ENCODE measurements at places on chromosomes 3 and 15.

- DNase-seq: no peak
Observed at GRCh38 chr3:59717679-59718205, 667.9 kb upstream of the CFAP20DC start.

GRCh38 chr15:45555934-45556608 is 31.1 kb upstream of the BLOC1S6 start:
- no peak for DNase-seq

DNA sequence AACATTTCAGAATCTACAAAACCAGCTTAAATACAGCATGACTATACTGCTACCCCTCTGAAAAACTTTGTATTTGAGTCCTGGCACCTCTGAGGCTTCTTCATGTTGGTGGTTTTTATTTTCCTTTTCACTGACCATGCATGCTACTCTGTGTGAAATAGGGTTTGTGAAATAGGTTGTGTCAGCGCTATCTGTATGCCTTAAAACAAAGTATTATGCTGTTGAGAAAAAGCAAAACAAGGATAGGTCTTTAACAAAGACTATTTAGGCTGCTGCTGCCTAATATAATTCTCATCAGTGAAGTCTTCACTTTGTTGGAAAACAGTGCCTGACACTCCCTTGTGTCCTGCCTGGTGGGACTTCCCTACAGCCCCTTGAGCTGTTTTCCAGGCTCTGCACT is 28.7 kb upstream of the TRAK1 start:
- DNase-seq: no peak

DNA sequence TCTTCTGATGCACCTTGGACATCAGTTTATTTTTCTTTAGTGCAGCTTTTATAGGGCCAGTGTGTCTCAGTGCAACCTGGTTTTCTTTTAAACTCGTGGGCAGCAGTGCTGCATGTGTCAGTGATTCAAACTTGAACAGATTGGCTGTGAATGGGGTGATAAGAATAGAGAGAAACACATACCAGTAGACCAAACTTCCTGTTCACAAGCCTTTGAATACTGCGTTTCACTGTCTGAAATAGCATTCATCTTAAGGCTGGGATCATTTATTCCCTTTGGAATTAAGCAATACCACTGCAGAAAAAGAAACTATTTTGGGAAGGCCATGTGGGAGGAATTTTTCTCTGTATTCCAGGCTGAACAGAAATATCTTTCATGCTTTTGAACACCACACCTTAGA is 51.7 kb downstream of the PHLDB2 start:
- DNase-seq: no peak

GRCh38 chr3:15941958-15942357 is 144.2 kb upstream of the ANKRD28 start:
- DNase-seq: no peak

GRCh38 chr3:173173652-173174051 is 32.6 kb upstream of the SPATA16 start:
- DNase-seq: no peak

GRCh38 chr15:69088300-69088965 is 72.0 kb upstream of the GLCE start:
- no peak for DNase-seq

DNA sequence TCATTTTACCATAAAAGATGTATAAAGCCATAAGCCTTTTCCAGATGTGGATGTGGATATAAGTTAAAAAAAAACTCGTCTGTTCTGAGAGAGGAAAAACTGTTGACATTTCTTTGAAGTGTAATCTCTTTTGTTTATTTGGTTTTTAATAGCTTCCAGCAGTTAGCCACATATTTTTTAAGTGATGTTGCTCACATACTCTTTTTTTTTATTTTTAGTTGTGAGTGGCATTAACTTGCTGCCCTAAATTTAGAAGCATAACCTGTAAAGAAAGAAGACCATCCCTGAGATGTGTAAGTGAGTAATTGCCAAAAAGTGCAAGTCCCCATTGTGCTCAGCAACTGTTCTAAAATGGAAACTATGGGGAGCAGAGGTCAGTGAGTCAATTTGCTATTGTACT is 415.9 kb upstream of the MDFIC2 start:
- DNase-seq: no peak

- DNase-seq: no peak
Observed at GRCh38 chr3:74435631-74436030, 178.8 kb downstream of the CNTN3 start.

DNA sequence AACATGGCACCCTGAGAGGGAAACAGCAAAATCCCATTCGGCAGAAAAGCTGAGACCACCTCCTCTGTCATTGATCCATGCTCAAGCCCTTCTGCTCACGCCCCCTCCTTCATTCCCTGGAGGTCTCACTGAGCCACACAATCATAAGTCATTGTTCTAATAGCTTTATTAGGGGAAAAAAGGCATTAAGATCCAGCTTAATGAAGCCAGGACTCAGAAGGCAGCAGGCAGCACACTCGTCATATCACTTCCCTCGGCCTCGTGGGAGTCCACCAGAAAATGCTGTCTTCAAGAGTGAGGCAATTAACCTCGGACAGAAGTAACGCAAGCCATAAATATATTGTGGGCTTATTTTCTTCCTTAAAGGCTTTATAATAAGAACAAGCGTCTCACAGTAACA is 153.9 kb upstream of the PPP2R3A start:
- no peak for DNase-seq

- DNase-seq: no peak
Observed at GRCh38 chr3:186099178-186099577, 9.7 kb downstream of the ETV5 start.

GRCh38 chr3:33167716-33168336 is 50.8 kb downstream of the SUSD5 start:
- DNase-seq: no peak

DNA sequence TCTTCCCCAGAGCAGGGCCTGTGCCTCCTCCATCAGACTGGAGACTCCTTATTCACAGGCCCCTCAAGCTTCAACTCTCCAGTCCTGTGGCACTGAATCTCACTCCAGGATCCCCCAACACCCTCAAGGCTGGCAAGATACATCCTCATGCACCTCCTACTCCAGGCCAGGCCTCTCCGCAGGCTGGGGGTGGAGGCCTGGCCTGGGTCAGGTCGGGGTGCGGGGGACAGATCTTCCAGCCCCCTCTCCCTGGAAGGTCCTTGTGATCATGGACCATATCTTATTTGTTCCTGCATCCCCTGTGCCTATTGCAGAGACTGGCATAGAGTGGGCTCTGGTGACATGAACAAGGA is 147.3 kb downstream of the SMAD6 start:
- DNase-seq: no peak

- DNase-seq: no peak
Observed at GRCh38 chr3:30188713-30189112, 417.7 kb upstream of the TGFBR2 start.

DNA sequence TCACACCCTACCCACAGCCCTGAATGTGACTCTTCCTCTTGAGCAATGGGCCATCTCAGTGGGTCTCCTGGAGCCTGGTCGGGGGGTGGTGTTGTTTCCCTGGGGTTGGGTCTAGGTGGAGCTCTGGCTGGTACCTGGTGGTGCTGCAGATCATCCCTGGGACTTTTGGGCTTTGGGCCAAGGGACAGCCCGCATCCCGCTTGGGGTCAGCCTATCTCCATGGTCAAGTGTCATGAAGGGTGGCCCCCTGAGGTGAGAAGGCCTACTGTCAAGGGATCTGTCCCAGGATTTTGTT is 202.0 kb downstream of the UBE3A start:
- no peak for DNase-seq

- no peak for DNase-seq
Observed at GRCh38 chr15:62816342-62817069, 226.0 kb upstream of the TPM1 start.

DNA sequence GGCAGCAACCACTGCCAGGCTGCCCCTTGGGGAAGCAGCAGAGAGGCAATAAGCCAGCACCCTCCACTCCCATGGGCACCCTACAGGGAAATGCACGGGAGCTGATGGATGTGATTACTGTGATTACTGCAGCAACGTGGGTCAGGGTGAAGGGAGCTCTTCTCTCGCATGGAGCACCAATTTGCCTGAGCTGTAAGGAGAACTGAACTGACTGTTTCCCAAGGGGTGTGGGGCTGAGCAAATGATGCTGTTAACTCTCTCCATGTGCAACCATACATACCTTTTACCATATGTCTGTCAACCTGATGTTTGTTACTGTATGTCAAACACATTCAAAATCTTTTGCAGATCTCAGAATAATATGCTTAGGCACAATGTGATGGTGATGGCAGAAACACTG is 680.6 kb downstream of the SQOR start:
- no peak for DNase-seq

DNA sequence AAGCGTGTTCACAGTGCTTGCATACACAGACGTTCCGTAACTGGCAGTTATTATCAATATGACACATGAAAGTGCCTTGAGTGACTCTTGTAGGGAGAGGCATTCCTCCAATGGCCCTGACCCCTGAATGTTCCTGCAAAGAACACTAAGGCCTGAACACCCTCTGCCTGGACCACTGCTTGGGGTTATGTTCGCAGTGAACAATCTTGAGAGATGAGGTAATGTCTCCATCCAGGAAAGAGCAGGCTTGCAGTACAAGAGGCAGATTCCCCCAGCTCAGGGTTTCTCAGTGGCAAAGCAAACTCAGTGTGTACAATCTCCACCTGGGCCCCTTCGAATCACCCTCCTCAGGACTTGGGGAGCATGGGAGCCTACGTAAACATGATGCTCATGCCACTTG is 324.6 kb downstream of the MAGI1 start:
- DNase-seq: no peak

DNA sequence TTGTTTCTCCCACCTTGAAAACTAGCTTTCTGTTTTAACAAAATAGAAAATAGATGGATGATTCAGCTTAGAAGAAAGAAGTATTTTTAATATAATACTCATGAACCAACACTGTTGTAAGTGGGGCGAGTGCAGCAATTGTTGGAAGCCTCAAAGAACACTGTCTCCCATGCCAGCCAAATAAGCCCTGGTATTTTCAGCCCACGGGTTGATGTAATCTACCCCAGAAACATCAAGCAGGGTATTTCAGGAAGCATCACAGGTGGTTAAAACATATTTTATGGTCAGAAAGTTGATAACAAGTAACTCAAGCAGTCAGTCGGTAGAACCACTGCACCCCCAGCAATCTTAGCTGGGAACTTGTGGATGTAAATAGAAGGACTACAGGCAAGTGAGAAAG is 115.9 kb downstream of the SV2B start:
- no peak for DNase-seq

GRCh38 chr3:45890405-45890804 is 4.1 kb downstream of the CCR9 start:
- no peak for DNase-seq

GRCh38 chr15:39304201-39304841 is 276.6 kb upstream of the THBS1 start:
- DNase-seq: no peak

- no peak for DNase-seq
Observed at GRCh38 chr3:99761415-99762165, 56.1 kb upstream of the CMSS1 start.

GRCh38 chr3:57758686-57759085 is 2.6 kb downstream of the SLMAP start:
- DNase-seq: no peak

DNA sequence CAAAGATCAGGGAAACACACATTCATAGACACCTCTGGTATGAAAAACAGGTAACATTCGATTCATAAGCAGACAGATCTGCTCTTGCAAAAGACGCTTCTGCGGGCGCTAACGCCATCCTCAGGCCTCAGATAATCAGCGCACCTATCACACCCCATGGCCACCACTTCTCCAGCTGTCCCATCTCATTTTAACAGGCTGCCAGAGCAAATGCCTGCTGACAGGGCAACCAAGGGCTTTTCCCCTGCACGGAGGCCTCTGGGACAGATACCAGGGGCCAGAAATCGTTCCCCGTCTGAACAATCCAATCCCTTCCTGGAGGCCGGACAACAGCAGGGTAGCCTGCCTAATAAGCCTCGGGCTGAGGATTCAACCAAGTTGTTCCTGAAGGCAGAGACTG is 15.2 kb downstream of the ABCC5 start:
- no peak for DNase-seq

DNA sequence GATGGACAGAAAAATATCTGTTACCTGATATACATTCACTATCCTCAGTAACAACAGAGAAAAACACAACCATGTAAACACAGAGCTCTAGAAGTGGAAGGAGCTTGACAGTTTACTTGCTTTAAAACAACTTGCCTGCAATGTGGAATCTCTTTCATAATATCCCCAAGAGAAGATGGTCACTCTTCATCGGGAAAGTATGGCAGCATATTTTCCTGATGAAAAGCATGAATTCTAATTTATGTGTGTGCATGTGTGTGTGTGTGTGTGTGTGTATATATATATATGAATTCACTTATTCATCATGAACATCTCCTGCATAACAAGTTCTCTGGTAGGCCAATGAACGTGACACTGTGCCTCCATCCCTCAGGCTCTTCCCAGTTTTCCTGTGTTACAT is 81.2 kb downstream of the EFL1 start:
- no peak for DNase-seq

DNA sequence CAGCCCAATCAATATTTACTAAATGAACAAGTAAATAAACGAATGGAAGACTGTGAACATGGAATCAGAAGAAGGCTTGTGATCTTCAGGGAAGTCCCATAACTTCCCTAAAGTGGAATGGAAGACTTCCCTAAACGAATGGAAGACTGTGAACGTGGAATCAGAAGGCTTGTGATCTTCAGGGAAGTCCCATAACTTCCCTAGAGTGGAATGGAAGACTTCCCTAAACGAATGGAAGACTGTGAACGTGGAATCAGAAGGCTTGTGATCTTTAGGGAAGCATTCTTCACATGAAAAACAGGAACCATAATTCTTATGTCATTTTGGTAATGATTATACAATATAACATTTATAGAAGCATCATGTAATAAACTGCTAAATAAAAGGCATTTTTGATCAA is 38.8 kb downstream of the EOGT start:
- no peak for DNase-seq

DNA sequence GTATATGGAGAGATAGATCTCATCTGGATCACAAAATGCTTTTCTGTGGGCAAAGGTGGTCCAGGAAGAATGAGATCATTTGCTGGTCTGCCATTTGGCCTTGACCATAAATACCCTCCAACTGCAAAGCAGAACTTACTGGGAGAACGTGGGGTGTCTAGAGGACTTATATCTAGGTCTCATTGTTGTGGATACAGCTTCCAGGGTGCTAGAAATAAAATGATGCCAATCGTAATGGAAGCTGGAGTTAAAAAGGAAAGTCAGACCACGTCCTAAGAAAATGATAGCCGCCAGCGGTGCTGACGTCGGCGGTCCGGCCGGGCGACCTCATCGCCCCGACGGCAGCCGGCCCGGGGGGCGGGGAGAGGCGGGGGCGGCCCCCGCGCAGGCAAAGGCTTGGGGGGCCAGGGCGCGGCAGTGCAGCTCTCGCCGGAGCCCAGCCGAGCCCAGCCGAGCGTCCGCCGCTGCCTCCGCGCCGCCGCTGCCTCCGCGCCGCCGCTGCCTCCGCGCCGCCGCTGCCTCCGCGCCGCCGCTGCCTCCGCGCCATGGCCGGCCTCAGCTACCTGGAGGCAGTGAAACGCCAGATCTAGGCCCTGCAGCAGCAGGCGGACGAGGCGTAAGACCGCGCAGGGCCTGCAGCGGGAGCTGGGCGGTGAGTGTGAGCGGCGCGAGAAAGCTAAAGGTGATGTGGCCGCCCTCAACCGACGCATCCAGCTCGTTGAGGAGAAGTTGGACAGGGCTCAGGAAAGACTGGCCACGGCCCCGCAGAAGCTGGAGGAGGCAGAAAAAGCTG is 89.5 kb downstream of the EOMES start:
- no peak for DNase-seq

GRCh38 chr15:94272251-94272898 is 41.0 kb downstream of the MCTP2 start:
- no peak for DNase-seq

GRCh38 chr3:130854208-130854864 is 39.5 kb upstream of the ATP2C1 start:
- no peak for DNase-seq
